Sciatic nerve (tissue), 2 donors: ENCODE measurements at places on chromosomes 12 and 14.

DNA sequence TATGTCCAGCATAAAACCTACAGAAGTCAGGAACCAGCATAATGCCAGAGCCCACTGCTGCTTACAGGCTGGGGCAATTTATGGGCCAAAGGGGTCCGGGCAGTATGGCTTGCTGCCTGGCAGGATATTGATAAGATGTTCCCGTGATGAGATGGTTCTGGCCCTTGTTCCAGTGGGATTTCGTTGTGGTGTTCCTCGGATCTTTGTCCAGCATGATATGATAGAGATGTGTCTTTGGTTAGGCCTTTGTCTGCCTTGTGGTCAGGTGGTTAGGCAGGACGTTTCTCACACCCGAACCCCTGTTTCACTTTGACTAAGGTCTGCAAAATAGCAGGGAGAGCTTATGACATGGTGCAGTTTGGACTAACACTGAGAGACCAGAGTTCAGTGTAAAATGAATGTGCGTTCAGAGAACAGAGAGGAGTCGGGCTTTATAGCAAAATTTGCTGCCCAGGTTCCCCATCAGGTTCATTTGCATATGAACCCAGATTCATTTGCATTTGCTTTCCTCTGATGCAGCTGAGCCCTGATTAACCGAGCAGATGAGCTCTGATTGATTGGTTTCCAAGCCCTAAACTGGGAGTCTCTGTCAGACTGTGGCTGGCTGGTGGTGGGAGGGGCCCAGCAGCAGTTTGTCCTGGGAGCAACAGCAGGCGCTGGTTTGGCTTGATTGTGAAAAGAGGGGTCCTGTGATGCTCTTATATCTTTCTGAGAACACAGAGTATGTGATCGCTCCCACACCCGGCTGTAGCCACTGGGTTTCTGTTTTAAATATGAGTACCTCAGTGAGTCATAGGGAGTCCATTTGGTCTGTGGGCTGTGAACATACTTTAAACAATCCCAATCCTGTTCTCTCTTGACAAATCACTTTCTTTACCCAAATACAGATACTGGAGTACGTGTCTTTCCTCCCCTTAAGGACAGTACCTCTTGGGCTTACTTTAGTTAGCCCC is 156.3 kb upstream of the PZP start:
- no peak for DNase-seq

DNA sequence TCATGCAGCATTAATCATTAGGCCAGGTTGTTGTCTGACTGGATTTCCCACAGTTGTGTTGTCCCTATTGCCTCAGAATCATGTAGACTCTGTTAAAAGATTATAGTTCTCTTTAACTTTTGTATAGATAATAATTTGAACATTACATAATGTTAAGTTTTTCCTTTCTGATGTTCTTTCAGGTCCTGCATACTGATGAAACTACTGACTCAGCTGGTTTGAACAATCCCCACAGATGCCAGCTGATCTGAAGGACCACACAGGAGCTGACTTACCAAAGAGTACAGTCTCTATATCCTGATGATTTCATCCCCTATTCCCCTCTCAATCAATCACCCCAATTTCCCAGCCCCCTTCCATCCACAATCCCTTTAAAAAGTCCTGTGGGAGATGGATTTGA is 341.2 kb upstream of the MGAT4C start:
- DNase-seq: no peak

DNA sequence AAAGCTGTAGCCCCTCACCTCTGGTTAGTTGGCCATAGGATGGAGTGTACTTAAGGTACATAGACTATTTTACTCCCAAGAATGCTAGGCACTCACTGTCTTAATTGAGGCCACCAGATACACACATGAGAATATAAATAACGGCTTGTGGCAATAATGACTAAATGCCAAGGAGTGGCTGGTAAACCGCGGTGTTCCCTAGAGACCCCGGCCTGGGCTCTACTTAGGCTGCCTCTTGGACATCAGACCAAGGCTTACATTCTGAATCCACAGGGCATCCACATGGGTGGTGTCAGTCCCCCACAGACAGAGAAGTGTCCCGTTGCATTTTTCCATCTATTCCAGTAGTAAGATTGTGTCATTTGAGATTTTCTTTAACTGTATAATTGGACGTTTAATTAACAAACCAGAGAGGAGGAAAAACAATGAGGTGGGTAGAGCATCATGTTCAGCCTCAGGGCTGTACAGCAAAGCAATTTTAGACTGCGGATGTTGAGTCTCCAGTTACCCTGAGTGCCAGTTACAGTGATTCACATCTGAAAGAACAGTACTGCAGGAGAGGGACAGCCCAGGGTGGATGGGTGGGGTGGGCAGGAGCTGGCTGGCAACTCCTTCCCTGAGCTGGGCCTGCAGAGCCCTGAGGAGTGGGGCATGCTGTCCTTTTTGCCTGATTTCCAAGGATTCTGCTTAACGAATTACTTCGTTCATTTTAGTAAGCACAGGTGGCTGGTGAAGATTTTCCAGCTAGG is 20.5 kb downstream of the CKB start:
- DNase-seq: peak; percentile 15

- DNase-seq: no peak
Observed at GRCh38 chr12:63276537-63277365, 125.8 kb upstream of the AVPR1A start.
